ENCODE measurements at places on chromosomes 5 and 9.

GRCh38 chr5:108687595-108688200, 60.0 kb upstream of the FER start:
- DNase-seq = peak; percentile 21

GRCh38 chr5:43304525-43304924, 8.7 kb downstream of the HMGCS1 start:
- DNase-seq = no peak

GRCh38 chr9:88966894-88967676, 24.2 kb upstream of the S1PR3 start:
- DNase-seq = no peak

DNA sequence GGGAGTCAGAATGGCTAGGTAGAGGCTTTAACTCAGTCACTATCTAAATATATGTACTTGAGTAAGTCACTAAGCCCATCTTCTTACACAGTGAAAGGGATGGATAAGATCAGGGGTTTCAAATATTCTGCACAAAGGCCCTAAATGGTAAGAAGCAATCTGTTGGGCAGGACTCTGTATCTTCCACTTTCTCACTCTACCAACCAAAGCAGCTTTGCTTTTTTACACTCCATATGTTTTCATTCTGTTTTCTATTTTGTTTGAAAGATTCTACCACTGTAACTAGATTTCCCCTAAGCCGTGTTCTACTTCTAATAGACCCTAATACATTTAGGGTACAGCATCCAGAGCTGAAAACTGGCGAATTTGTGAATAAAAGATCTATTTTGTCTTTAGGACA, 477.5 kb upstream of the NMUR2 start:
- no peak for DNase-seq

DNA sequence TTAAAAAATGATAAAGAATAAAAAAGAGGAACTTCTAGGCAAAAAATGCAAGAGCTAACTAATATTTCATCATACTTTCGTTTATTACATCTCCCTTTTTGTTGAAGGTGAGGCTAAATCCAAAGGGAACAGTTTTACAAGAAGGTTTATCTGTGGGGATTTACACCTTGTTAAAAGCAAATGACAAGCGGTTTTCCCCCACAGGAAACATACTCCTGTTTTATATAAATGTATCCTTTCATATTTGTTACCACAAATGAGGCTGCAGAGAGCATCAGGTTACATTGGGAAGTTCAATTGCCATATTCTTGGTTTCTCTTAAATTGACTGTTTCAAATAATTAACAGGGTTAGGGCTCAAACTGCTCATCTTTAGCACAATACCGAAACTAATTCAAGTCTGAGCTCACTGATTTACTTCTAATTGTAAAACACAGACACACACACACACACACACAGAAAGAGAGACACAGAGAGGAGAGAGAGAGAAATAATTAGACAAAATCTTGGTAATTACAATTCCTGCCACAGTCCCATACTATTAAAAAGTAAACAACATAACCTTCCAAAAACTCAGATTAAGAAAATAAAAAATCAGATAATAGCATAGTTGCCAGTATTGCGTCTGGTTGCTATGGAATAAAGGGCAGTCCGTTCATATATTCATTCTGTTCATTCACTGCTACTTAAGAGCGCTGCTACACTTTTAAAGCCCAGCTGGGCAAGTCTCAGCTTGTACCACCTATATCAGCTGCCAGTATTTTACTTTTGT, 17.1 kb downstream of the RFX3 start:
- no peak for DNase-seq

DNA sequence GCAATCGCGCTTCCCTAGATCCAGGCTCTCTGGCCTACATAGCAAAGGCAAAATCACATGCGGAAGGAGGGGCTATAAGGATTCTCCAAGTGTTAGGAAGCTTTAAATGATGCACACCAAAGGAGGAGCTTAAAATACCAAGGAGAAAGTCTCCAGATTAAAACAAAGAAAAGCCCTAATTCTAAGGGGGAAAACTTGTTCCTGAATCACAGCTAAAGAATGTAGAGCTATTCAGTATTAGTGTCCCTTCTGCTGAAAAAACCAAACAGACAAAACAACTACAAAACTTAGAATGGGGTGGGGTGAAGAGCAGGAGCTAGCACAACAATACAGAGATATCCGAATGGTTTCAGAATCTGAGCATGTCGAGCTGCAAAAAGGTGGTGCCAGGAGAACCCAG, 213.7 kb downstream of the DCP2 start:
- no peak for DNase-seq

DNA sequence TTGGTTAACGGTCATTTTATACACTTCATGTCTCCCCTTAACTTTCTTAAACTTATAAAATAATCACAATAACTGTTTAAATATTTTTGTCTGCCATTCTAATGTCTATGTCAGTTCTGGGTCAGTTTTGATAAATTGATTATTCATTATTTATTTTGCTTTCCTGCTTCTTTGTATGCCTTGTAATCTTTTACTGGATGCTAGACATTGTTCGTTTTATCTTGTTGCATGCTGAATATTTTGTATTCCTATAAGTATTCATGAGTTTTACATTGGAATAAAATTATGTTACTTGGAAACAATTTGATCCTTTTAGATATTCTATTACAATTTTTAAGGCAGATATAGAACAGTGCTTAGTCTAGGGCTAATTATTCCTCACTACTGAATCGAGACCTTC, 952.0 kb downstream of the NR2F1-AS1 start:
- no peak for DNase-seq

GRCh38 chr5:148827723-148828122, 1.3 kb downstream of the ADRB2 start:
- DNase-seq = no peak

- DNase-seq = no peak
Observed at GRCh38 chr5:141800617-141801016, 77.6 kb downstream of the PCDH1 start.

DNA sequence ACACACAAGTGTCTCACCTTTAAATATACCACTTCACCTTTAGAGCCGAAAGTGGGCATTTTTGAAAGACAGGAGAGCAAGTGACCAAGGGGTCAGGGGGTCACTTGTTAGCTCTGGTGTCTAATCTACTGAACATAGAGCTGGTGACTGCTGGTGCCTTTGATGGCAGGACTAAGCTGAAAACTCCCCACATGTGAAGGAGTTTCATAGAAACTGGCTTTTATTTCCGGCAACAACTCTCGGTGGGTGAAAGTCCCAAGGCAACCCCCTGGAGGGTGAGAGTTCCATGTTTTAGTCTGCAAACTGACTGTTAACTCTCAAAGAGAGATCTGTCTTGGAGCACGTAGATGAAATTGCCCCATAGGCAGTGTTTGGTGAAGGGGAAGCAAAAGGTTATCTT, 466.9 kb downstream of the DMRTA1 start:
- DNase-seq = peak; percentile 4

DNA sequence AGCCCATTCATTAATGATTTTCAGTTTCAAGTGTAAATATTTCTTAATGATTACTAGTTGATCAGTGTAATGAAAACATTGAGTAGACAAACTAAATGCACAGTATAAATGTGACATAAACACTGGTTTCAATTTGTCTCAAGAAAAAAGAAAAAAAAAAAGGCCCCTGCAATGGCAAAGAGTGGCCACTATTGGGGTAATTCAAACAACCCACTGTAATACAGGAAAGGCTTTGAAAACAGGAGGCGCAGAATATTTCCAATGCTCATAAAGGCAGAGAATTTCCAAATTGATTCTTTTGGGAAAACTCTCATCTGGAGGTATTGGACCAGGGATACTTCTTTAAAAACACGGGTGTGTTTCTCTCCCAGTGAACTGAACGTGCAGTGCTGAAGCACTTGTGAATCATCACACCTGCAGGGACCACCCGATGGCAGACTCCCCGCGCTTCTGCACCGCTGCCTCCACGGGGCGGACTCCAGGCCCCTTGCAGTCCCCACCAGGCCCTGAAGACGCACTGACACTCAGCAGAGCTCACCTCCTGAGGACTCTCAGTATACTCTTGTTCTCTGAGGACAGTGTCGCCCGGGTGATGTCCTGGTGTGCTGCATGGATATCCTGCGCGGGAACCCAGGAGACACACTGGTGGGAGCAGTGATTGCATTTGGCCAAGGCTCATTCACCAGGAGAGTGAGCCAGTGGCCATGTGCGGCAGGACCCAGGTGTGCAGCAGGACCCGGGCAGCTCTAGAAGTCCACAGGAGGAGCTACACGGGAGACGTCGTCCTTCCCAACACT, 227.6 kb upstream of the IRX4 start:
- DNase-seq = no peak

GRCh38 chr5:33721491-33722200, 170.1 kb downstream of the ADAMTS12 start:
- no peak for DNase-seq

- no peak for DNase-seq
Observed at GRCh38 chr5:127425037-127425436, 92.4 kb upstream of the PRRC1 start.

DNA sequence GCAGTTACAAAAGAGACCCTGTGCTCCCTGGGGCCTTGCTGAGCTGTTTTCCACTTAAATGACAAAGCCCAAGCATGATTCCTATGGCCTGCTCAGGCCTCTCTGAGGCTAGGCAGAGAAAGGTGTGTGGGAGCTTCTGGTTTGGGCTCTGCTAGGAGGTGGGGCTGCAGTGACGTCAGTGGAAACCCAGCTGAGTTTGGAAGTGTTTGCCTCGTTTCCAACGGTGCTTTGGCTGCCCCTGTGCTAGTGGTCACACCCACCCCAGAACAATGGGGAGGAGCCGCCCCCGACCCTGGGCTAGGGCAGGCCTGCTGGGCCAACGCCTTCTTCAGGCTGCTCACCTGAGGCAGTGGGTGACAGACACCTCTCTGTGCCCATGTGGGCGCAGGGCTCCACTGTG, 10.4 kb downstream of the ANGPTL2 start:
- DNase-seq = no peak

GRCh38 chr5:20609126-20609525, 621.1 kb upstream of the CDH18 start:
- no peak for DNase-seq

DNA sequence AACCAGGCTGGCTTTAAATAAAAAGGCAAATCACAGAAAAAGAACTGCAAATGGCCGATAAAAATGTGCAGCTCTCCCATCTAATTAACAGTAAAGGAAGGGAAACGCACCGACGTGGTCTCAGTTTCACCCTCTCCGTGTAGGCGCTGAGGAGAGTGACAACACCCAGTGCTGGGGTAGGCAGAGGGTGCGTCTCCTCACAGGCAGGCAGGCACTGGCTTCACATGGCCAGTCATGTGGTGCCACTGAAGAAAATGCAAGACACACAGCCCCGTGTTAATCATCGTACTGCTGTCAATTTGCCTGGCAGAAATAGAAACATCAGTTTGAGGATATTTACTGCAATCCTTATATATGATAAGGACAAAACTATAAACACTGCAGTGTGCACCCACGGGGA, 178.4 kb downstream of the FANCC start:
- no peak for DNase-seq

DNA sequence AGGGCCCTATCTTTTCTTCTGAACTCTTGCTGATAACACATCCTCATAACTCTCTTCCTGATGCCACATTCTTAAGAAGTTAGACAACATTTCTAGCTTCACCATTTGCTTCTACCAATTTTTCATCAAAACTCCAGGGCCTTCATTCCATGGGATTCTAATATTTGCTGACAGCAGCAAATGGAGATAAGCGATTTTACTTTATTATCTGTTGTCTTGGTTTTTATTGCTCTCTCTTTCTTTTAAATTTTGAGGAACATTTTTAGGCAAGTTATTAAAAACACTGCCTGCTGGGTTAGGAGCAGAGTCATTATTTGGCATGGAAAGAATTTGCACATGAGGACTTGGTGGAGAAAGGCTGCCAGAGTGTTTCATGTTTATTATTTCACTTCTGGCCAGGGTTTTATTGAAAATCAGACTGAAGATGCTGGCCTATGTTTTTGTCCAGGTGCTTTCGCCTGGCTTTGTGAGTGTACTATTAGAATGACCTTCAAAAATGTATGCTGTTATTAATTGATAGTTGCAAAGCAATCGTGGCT, 27.7 kb downstream of the NSG2 start:
- no peak for DNase-seq

DNA sequence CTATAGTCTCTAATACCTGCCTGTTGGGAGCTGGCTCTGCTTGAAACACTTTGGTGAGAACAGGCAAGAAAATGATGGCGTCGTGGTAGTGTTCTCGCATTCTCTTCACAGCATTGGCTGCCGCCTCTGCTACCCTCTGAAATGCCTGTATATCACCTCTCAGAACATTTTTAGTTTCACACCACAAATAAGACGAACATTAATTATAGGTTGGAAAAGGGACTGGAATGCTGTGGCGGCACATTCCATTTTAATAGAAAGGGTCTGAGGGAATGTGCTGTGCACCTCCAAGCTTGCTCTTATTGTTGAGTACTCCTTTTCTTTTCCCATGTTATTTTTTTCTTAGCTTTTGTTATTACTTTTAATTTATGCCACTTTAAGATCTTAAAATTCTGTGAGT, 134.6 kb upstream of the HMHB1 start:
- DNase-seq = no peak

- no peak for DNase-seq
Observed at GRCh38 chr9:12826924-12827565, 52.2 kb downstream of the LURAP1L start.

GRCh38 chr9:114038724-114039313, 39.3 kb downstream of the AMBP start:
- no peak for DNase-seq

DNA sequence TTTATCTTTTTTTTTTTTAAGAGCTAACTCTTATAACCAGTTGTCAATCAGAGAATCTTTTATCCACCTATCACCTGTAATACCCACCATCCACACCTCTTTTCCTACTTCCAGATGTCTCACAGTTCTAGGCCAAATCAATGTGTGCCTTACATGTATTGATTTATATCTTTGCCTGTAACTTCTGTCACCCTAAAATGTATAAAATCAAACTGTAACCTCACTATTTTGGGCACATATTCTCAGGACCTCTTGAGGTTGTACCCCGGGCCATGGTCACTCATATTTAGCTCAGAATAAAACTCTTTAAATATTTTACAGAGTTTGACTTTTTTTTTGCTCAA, 404.7 kb upstream of the RORB start:
- DNase-seq = no peak

GRCh38 chr5:131672776-131673175, 37.7 kb upstream of the RAPGEF6 start:
- peak; percentile 16 for DNase-seq

DNA sequence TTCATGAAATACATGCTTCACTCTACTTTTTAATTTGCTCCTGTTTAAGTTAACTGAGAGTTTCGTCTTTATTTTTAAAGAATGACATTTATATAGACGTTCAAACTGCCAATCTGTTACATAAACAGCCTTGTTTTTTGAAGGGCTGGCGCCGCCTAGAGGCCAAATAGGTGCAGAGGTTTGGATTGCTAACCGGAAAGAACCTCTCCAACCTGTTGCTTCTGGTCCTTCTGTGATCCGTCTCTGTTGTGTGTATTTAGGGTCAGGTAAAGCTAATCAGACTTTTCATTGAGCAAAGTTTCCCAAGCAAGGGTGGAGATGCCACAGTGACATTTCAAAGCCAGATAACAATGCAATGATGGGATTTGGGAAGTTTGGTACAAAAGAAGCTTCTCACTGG, 39.5 kb upstream of the GLIS3 start:
- peak; percentile 84 for DNase-seq

DNA sequence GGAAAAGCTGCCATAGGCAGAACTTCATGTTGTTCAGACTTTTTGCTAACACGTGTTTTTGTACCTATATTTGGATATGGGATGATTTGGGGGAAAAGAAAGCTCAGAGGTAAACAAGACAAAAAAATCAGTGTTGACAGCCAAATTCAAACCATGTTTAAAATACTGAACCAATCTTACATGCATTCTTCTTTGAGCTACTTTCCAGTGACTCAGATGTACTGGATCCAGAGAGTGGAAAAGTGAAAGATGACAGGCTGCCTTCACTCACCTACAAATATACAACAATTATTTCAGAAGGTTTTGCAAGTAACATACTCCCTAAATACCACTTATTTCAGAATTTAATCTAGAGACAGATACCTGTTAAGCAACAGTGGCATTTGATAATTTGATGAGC, 165.7 kb downstream of the MPDZ start:
- DNase-seq = no peak

All from GM13977 (cell line).